ENCODE measurements at places on chromosomes 5 and 9.
A peak's percentile ranks its signal among the peaks of the same experiment; 100 is the strongest.

- no peak for DNase-seq
- H3K36me3 ChIP-seq: no peaks in the 10 kb centered on the region
- peaks cover 49% of the 10 kb centered on the region for H3K4me1 ChIP-seq
- H3K27me3 ChIP-seq: no peaks in the 10 kb centered on the region
- no peak overlapping the region for H3K4me3 ChIP-seq
- H3K27ac ChIP-seq: no peak overlapping the region
Observed at GRCh38 chr5:57456531-57457135, 26.0 kb downstream of the ACTBL2 start.

- H3K4me1 ChIP-seq: peaks cover 28% of the 10 kb centered on the region
- DNase-seq: no peak
- peaks cover 4% of the 10 kb centered on the region for H3K27me3 ChIP-seq
- no peaks in the 10 kb centered on the region for H3K36me3 ChIP-seq
- H3K27ac ChIP-seq: no peak overlapping the region
Observed at GRCh38 chr5:134547999-134548658, 22.7 kb downstream of the JADE2 start.

DNA sequence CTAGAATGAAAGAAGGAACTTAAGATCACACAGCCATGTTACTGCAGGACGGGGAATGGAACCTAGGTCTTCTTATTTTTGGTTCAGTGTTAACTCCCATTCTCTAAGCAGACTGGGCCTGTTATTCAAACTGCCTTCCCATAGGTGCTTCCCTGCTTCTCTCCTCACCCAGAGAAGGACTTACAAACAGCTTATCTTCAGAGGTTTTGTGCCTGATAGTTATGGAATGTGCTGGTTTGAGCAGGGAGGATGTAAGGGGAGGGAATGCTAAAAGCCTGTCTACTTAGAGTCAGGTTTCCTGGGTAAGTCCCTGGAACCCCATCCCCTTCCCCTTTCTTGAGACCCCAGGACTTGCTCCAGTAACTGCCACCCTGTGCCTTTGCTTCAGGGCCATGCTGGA lies 4.2 kb upstream of the PSMD5 start:
- no peak for DNase-seq
- no peak overlapping the region for H3K27ac ChIP-seq
- H3K27me3 ChIP-seq: peaks cover 7% of the 10 kb centered on the region
- H3K36me3 ChIP-seq: peaks cover 31% of the 10 kb centered on the region
- no peak overlapping the region for H3K4me3 ChIP-seq

GRCh38 chr9:74357577-74357976 lies 139.6 kb upstream of the RORB start:
- no peaks in the 10 kb centered on the region for H3K36me3 ChIP-seq
- H3K4me1 ChIP-seq: no peaks in the 10 kb centered on the region
- H3K27ac ChIP-seq: no peak overlapping the region
- DNase-seq: no peak
- H3K27me3 ChIP-seq: peaks cover 9% of the 10 kb centered on the region
- no peak overlapping the region for H3K4me3 ChIP-seq

- no peaks in the 10 kb centered on the region for H3K36me3 ChIP-seq
- H3K4me1 ChIP-seq: no peaks in the 10 kb centered on the region
- H3K27ac ChIP-seq: no peak overlapping the region
- peaks cover 3% of the 10 kb centered on the region for H3K27me3 ChIP-seq
- H3K4me3 ChIP-seq: no peak overlapping the region
Observed at GRCh38 chr9:3704890-3705289, 179.1 kb upstream of the RFX3 start.

DNA sequence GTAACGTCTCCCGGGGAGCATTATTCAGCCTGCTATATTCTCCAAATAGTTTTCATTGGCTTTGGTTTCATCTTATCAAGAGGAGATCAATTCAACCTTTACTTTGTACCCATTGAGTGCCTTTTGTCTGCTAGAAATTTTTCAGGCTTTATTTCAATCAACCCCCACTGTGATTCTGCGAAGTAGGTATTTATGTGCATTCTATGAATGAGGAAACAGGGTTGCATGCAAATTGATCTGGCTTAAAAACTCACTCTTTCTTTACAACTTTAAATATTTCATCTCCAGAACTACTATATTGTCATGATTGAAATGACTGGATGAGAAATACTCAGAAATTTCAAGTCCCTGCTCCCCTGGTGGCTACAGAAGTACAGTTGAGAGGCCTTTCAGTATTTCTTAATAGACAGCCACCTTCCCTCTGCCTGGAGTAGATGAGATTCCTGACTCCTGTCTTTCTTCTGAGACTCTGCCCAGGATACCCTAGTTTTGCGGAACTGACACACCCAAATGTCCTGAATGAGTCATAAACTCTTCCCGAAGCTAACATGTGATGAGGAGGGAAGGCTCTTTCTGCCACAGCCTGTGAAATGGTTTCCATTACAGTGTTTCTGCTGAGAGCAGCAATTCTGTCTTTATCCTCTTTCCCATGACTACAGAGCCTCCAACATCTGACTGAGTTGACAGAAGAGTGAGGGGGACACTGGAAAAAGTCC lies 52.6 kb upstream of the TNC start:
- H3K27me3 ChIP-seq: peaks cover 7% of the 10 kb centered on the region
- no peaks in the 10 kb centered on the region for H3K36me3 ChIP-seq
- DNase-seq: no peak
- no peak overlapping the region for H3K27ac ChIP-seq
- H3K4me3 ChIP-seq: no peak overlapping the region

- H3K4me1 ChIP-seq: peaks cover 12% of the 10 kb centered on the region
- H3K27me3 ChIP-seq: no peaks in the 10 kb centered on the region
- peak overlapping the region; percentile 10 for H3K27ac ChIP-seq
- DNase-seq: no peak
- H3K4me3 ChIP-seq: no peak overlapping the region
Observed at GRCh38 chr5:65823845-65824445, 101.9 kb downstream of the NLN start.

GRCh38 chr9:35277171-35277520 lies 115.3 kb downstream of the UNC13B start:
- H3K27ac ChIP-seq: no peak overlapping the region
- no peak for DNase-seq
- peaks cover 7% of the 10 kb centered on the region for H3K27me3 ChIP-seq
- H3K4me1 ChIP-seq: no peaks in the 10 kb centered on the region
- H3K4me3 ChIP-seq: no peak overlapping the region
- no peaks in the 10 kb centered on the region for H3K36me3 ChIP-seq

GRCh38 chr9:69946800-69947437 lies 96.7 kb upstream of the MAMDC2 start:
- H3K27me3 ChIP-seq: peaks cover 4% of the 10 kb centered on the region
- H3K4me3 ChIP-seq: no peak overlapping the region
- no peaks in the 10 kb centered on the region for H3K36me3 ChIP-seq
- no peak for DNase-seq
- H3K27ac ChIP-seq: no peak overlapping the region
- H3K4me1 ChIP-seq: no peaks in the 10 kb centered on the region

GRCh38 chr5:134724872-134725271 lies 13.5 kb upstream of the CAMLG start:
- H3K36me3 ChIP-seq: peaks cover 12% of the 10 kb centered on the region
- H3K27ac ChIP-seq: no peak overlapping the region
- no peak for DNase-seq
- H3K4me3 ChIP-seq: no peak overlapping the region
- no peaks in the 10 kb centered on the region for H3K27me3 ChIP-seq

DNA sequence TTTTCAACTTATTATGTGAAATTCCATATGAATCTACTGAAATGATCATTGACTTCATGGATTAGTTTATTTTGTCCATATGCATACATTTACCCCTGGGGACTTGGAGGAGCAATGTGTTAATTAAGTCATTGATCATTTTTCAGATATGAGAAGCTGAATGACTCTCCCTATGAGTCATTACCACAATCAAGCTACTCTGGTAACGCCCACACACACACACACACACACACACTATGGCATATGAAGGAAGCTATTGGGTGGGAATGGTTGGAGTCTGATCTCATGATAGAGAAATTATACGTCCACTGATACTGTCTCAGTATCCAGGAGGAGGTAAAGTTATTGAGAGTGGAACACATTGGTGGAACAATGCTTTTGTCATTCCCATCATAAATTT lies 528.9 kb downstream of the AGTPBP1 start:
- peaks cover 3% of the 10 kb centered on the region for H3K27me3 ChIP-seq
- DNase-seq: no peak
- H3K36me3 ChIP-seq: peaks cover 2% of the 10 kb centered on the region
- H3K4me1 ChIP-seq: peaks cover 31% of the 10 kb centered on the region

DNA sequence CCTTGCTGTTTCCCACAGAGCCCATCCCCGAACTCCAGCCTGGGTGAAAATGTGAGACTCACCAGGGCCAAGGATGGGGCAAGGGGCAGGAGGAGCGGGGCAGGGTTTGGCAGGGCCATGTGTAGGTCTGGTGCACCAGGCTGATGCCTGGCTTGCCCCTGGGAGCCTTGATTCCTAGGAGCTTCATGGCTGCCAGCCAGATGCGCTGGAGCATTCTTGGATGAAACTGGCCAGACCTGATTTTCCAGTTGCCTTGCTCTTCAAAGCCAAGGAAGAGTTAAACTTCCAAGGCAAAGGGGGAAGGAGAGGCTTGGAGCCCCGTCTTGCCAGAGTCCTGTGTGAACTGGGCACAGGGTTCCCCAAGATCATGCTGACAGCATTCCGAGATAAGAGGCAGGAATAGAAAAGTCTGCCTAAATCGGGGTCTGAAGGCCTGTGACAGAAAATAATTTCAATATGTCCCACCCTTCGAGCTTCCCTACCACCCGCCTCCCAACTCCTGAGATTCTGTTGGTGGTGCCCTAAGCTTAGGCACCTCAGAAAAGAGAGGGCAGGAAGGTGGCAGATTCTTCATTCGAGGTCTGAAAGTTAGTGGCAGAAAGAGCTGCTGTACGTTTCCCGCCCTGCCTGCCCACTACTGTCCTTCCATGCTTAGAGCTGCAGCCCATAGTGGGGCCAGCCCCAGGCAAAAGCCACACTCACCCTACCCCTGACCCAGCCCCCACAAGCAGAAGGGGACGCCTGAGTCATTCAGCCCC lies 20.4 kb downstream of the FAT2 start:
- H3K27me3 ChIP-seq: peaks cover 17% of the 10 kb centered on the region
- H3K27ac ChIP-seq: no peak overlapping the region
- no peak overlapping the region for H3K4me3 ChIP-seq
- peaks cover 5% of the 10 kb centered on the region for H3K4me1 ChIP-seq
- H3K36me3 ChIP-seq: no peaks in the 10 kb centered on the region

DNA sequence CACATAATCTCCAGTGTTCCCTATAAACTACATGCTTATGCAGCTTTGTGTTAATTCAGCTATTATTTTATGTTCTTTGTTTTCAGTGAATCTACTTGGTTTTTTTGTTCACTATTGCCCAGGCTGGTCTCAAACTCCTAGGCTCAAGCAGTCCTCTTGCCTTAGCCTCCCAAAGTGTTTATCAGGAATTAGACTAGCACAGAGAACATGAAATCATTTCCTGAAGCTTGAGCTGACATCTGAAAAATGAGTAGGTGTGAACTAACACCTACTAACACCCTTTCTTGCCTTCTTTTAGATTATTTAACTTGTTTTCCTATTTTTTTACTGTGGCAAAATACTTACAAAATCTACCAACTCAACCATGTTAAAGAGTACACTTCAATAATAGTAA lies 25.0 kb downstream of the CENPP start:
- H3K27me3 ChIP-seq: no peaks in the 10 kb centered on the region
- no peak for DNase-seq
- peaks cover 46% of the 10 kb centered on the region for H3K36me3 ChIP-seq
- H3K27ac ChIP-seq: no peak overlapping the region

- peak overlapping the region; percentile 35 for H3K27ac ChIP-seq
- H3K36me3 ChIP-seq: peaks cover 21% of the 10 kb centered on the region
- no peak for DNase-seq
- no peaks in the 10 kb centered on the region for H3K27me3 ChIP-seq
- peaks cover 61% of the 10 kb centered on the region for H3K4me1 ChIP-seq
- H3K4me3 ChIP-seq: no peak overlapping the region
Observed at GRCh38 chr5:113246361-113246870, 188.4 kb downstream of the TSSK1B start.

GRCh38 chr5:60960591-60960990 lies 15.6 kb downstream of the NDUFAF2 start:
- no peaks in the 10 kb centered on the region for H3K4me1 ChIP-seq
- H3K4me3 ChIP-seq: no peak overlapping the region
- H3K27me3 ChIP-seq: no peaks in the 10 kb centered on the region
- no peak overlapping the region for H3K27ac ChIP-seq

- no peaks in the 10 kb centered on the region for H3K36me3 ChIP-seq
- H3K27me3 ChIP-seq: peaks cover 46% of the 10 kb centered on the region
- DNase-seq: no peak
- H3K27ac ChIP-seq: no peak overlapping the region
- H3K4me1 ChIP-seq: peaks cover 5% of the 10 kb centered on the region
- H3K4me3 ChIP-seq: no peak overlapping the region
Observed at GRCh38 chr5:175778951-175779503, 92.4 kb upstream of the CPLX2 start.

GRCh38 chr9:130587921-130588320 lies 8.5 kb downstream of the FUBP3 start:
- H3K27ac ChIP-seq: no peak overlapping the region
- H3K4me3 ChIP-seq: no peak overlapping the region

DNA sequence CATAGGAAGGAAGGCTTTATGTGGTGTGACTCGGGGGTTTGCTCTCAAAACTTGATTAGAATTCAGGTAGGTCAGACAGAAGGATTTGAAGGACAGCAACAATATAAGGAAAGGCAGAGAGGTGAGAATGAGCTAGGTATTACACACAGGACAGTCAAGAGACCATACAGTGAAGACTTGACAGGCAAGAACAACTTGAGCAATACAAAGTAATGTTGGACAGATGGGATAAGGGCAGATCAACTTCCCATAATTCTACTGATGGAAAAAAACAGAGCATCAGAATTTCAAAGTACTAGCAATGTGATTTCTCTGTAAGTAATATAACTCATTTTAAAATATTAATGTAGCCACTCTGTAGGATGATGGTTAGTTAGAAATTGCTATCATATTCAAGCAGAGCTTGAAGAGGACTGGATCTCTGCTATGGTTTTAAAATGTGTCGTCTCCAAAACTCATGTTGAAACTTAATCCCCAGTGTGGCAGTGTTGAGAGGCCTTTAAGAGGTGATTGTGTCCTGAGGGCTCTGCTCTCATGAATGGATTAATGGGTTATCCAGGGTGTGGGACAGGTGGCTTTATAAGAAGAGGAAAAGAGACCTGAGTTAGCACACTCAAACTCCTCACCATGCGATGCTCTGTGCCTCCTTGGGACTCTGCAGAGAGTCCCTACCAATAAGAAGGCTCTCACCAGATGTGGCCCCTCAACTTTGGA lies 22.4 kb upstream of the HOMER1 start:
- no peaks in the 10 kb centered on the region for H3K36me3 ChIP-seq
- no peak for DNase-seq
- no peak overlapping the region for H3K4me3 ChIP-seq
- H3K4me1 ChIP-seq: no peaks in the 10 kb centered on the region
- no peak overlapping the region for H3K27ac ChIP-seq

- H3K4me3 ChIP-seq: no peak overlapping the region
- H3K27me3 ChIP-seq: no peaks in the 10 kb centered on the region
- no peak overlapping the region for H3K27ac ChIP-seq
Observed at GRCh38 chr9:121839726-121840500, 188.5 kb downstream of the DAB2IP start.

GRCh38 chr9:127534931-127535330 lies 77.1 kb upstream of the STXBP1 start:
- no peak overlapping the region for H3K4me3 ChIP-seq
- no peak for DNase-seq
- H3K36me3 ChIP-seq: peaks cover 12% of the 10 kb centered on the region
- H3K27me3 ChIP-seq: peaks cover 4% of the 10 kb centered on the region
- H3K27ac ChIP-seq: no peak overlapping the region
- H3K4me1 ChIP-seq: peaks cover 30% of the 10 kb centered on the region

Data from nephron progenitor cell (in vitro differentiated cells).